ENCODE measurements at places on chromosomes 5 and 9.

DNA sequence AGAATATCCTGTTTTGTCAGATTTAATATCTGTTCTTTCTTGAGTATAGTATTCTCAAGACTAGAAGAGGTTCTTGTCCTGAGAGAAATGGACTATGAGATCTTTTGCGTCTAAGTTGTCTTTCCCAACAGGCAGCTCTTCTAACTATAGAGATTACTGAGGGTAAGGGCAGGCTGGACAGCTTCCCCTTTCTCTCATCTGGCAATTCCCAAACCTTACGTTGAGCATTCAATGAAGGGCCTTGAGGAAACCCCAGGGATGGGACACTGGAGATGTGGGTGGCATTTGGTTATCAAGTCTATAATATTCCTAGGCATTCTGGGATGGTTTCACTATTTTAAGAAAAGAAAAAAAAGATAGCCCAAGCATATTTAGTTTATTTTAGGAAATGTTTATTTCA, 28.0 kb upstream of the C5orf47 start:
- no peak for DNase-seq

DNA sequence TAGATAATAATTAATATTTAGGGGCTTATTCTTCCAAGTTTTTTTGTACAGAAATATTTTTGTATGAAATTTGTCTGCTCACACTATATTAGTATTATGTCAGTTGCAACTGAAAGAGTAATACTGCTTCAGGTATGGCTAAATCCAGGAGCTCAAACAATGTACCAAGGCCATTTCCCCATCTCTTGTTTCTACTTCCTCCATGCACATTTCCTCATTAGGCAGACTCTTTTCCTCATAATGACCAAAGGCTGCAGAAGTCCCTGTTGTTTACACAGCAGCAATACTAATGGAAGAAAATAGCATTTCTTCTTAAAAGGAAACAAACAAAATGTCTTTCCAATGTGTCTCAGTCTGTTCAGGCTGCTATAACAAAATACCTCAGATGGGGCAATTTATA, 9.2 kb upstream of the OTULINL start:
- DNase-seq: no peak

GRCh38 chr9:26770821-26771220, 121.8 kb downstream of the CAAP1 start:
- DNase-seq: no peak

DNA sequence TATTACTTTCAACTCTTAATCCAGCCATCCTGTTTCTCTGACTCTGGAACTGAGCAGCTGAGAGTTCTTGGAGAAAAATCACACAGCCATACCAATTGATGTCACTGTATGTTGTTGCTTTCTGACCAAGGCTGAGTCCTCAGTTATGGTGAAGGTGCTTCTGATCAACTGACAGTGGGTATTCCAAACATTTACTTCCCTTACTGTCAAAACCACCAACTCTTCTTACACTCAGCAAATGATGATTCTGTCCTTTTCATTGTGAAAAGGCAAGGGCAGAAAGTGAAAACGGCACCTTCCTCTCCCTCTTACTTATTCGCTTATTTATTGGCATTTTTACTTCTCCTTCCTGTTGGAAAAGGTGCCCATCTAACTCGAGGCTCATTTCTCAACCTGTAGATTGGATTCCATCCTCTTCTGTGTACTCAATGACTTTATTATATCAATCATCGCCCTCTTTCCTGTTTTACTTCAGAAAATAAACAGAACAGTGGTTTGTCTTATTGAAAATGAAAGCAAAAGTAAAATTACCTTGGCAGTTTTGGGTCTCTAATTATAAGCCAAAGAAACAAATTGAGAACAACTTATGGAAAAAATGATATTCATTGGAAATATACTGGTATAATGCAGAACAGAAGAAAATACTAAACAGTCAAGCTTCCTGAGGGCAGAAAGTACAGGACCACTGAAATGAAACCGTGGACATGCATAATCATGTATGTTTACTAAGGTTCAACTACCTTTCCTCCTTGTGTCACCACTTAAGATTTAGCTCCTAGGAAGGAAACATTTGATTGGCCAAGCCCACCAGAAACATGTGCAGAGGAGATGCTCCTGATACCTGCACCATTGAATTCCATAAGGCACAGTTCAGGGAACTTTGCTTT, 104.5 kb upstream of the CHD1 start:
- DNase-seq: no peak

GRCh38 chr5:35319333-35320002, 89.2 kb upstream of the PRLR start:
- peak; percentile 59 for DNase-seq

DNA sequence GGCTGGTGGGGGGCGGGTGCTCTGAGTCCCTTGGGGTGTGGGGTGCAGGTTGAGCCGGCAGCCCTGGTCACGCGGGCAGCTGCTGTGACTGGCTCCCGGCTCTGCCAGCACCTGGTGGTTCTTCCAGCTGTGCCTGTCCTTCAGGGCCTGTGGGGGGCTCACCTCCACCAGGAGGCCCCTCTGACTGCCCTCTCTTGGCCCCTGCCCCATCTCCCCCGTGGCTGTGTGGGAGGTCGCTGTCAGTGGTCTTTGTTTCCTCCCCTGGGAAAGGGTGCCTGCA, 3.3 kb downstream of the RXRA start:
- no peak for DNase-seq

DNA sequence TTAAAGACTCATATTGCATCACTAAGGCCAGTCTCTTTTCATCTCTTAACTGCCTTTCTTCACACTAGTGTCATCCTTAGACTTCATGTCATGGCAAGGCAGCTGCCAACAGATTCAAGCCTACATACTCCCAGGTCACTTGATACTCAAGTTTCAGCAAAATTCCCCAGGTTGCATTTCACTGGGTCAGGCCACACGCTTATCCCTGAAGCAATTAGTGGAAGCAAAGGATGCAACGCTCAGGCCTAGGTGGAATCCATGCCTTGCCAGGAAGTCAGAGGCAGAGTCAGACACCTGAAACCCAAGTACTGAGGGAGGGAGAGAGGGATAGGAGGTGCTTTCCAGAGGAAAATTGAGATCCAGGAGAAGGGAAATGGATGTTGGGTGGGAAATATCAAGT, 28.9 kb downstream of the YIPF5 start:
- DNase-seq: no peak

DNA sequence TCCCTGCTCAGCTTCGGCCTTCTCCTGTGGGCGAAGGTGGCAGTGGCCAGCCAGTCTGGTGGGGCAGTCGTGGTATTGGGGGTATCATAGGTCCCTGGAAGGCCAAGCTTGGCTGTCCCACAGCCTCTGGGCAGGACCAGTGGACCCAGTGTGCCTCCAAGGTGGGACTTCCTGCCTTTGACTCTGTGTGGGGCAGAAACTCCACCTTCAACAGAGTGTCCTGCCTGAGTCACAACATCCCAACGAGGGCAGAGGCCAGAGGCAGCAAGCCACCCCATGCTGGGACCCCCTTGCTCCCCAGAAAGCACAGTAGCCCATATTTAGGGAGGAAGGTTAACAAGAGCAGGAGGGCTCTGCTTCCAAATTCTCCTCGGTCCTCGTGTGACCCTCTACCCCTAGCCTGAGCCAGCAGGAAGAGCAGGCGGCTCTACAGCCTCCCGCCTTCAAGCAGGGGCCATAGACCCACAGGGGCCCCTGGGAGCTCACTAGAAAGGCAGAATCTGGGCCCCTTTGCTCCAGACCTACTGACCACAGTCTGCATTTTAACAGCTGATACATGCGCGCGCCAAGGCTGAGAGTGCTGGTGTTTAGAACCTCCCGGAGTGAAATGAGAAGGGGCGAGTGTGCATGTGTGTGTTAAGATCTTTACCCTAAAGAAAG, 51.6 kb upstream of the FUBP3 start:
- no peak for DNase-seq

- peak; percentile 14 for DNase-seq
Measured at GRCh38 chr5:19837536-19838174, 150.3 kb downstream of the CDH18 start.

GRCh38 chr5:142974409-142974808, 204.2 kb downstream of the ARHGAP26 start:
- no peak for DNase-seq

DNA sequence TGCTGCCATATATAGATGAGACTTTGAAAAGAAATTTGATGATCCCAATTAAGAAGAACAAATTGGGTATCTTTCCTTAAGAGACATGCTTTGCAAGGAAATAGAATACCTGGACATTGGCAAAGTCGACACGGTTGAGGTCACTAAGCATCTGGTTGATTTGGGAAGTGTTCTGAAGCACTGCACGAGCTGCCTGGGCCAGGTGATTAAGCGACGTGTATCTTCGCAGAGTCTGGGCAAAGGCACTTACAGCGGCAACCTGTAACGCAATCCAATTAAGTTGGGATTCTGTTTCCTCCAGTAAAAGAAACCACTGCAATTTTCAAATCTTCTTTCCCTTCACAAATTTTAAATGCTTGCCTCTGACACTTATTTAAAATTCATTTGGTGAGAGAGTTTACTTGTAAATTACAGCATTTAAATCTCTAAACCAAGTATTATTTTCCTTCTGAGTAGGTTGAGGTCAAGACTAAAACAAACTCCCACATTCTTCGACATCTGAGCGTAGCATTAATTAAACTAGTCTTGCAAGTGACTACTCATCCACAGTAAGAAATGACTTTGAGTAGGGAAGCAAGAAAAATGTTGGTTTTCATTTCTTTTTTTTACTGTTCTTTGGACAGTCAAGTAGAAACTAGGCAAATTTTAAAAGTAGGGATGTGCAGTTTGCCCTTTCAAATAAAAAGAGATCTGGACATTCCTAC, 262.8 kb downstream of the RFX3 start:
- no peak for DNase-seq

- no peak for DNase-seq
Measured at GRCh38 chr5:116521173-116521872, 53.3 kb downstream of the SEMA6A start.

- no peak for DNase-seq
Measured at GRCh38 chr5:78750281-78750680, 101.7 kb upstream of the LHFPL2 start.

DNA sequence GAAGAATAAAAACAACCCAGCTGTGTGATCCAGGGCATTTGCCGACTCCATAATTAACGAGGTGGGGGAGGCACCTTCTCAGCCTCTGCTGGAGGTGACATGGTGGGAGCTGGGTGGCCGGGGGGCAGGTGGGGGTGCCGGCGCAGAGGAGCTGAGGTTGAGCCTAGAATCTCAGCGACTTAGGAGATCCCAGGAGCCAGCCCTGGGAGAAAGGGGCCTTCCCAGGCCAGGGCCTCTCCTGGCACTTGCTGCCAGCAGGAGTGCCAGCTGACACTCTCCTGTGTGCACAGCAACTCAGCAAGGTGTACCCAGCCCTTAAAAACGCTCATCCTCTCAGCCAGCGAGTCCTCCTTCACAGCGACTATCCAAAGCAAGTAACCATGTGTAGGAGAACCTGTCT, 62.8 kb upstream of the FCN1 start:
- no peak for DNase-seq

GRCh38 chr5:133687212-133688061, 75.1 kb upstream of the FSTL4 start:
- no peak for DNase-seq

DNA sequence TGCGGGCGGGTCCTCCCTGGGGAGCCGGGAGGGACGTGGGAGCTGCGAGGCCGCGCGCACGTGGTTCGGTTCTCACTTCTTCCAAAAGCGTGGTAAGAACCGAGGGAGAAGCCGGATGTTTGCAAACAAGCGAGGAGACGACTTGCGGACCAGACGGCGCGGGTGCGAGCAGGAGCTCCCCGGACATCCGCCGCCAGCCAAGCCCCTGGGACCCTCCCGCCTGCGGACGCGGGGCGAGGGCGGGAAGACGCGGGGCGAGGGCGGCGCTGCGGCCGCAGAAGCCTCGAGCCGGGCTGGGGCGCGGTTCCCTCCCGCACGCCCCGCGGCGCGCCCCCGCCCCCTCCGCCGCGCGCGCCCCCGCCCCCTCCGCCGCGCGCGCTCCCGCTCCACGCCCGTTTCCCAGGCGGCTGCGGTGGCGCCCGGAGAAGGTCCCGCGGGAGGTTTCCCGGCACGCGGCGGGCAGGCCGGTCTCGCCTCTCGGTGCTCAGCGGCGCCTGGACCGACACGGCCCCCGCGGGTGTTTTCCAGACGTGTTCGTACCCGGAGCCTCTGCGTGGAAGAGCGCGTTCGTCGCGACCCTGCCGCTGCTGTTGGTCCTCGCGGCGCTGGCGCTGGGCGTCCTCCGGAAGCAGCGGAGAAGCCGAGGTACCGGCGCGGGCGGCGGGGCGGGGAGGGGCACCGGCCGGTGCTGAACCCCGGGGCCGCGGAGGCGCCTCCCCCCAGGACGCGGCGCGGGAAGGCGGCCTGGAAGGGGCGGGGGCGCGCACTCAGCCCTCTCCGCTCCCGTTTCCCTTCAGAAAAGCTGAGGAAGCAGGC, 12.8 kb downstream of the BTNL9 start:
- no peak for DNase-seq

DNA sequence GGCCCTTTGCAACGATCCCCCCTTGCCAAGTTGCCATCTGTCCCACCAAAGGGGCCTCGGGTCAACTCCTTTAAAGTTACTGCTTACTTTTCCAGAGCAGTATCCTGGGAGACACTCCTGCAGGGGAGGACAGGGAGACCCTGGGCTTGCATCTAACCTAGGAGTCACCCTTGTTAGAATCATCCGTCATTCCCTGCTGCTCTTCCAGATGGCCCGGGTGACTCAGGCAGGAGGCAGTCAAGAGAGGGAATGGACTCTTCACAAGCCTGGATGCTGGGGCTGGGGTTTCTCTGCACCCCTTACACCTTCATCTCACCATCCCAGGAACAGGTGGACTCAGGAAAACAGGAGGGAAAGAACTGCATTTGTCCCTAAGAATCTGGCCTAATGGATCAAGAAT, 175.6 kb downstream of the GABBR2 start:
- DNase-seq: no peak

DNA sequence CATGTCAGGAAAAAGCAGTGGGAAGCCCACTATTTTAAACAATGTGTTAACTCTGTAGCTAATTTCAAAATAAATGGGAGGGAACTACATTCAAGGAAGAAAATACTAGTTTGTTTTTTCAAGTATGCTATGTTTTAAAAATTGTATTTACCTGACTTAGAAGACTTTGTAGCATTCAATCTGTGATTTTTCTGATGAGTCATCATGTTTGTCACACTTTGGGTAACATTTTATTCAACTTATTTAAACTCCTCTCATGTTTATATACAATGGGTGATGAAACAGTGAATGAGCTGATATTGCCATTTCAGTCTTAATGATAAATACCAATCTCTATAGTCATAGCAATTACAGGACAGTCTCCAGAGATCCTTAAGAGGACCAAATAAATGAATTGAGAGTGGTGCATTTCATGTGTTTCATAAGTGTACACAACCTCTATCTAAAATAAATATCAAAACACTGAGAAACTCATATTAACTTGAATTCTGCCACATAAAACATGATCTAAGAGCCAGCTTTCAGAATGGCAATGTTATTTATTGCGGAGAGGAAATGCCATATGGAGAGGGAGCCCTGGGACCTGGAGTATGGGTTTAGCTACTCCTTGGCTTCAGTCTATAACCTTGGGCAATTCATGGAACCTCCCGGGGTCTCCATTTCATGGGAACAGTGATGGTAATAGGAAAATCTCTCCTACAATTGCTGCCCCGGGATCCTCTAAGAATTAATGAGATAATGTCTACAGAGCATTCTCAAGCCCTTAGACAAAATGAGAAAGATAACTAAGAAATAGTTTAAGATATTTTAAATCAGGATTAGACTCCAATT, 913.9 kb downstream of the TLE4 start:
- no peak for DNase-seq

- peak; percentile 29 for DNase-seq
Measured at GRCh38 chr5:102670224-102670836, 84.8 kb upstream of the PAM start.

GRCh38 chr9:437574-438001, 222.9 kb downstream of the DOCK8 start:
- no peak for DNase-seq

Measured in HTR-8/SVneo (cell line).